ENCODE measurements at places on chromosomes 5 and 9.

- no peak for DNase-seq
These were observed 113.0 kb upstream of the ANKRD55 start for GRCh38 chr5:56346044-56346710.

GRCh38 chr9:93294011-93294410 is 110.1 kb downstream of the WNK2 start:
- no peak for DNase-seq

DNA sequence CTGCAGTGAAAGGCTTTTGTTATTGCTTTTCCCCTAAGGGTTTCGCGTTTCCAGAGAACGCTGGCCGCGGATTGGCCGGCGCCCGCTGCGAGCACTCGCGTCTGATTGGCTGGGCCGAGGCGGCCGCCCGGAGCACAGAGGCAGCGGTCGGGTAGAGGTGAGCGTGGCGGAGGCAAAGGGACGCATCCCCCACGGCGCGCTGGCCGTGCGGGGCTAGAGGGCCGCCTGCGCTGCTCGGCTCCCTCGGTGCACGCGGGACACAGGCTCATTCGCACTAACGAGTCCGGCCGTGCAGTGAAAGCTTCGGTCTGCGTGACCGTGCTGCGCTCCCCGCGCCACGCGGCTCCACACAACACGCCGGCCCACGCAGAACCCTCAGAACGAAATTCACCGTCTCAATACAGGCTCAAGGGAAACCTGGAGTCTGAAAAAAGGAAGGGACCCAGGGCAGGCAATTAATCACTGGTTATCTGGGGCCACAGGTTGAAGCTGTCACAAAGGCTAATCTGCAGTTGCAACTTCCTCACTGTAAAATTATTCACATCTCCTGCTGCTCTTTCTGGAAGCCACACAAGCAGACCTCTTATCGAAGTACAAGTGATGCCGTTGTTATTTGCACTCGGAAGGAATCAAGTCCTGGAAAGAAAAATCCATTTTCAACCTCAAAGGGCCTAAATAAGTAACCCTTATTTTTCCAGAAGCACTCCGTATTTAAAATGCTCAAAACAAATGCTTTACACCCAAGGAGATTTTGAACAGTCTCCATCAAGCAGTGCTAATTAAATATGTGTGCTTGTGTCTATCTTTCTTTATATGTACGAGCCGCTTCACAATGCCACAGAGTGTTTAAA is 94.6 kb downstream of the ZNF608 start:
- DNase-seq: peak; percentile 79

- peak; percentile 52 for DNase-seq
These were observed 564 bp downstream of the SLC25A25 start for GRCh38 chr9:128068386-128069205.

GRCh38 chr5:33721491-33722200 is 170.1 kb downstream of the ADAMTS12 start:
- no peak for DNase-seq

GRCh38 chr5:157994906-157995519 is 136.1 kb upstream of the CLINT1 start:
- peak; percentile 68 for DNase-seq

DNA sequence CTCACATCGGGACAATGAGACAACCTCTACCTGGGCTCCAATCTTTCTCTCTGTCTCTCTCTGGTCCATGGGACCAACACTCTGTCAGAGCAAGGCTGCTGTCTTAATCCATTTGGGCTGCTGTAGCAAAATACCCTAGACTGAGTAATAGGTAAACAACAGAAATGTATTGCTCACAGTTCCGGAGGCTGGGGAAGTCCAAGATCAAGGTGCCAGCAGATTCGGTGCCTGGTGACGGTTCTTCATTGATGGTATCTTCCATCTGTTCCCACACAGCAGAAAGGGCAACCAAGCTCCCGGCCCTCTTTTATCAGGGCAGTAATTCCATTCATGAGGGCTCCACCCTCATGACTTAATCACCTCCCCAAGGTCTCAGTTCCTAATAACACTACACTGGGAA is 61.3 kb upstream of the SPOCK1 start:
- DNase-seq: no peak

GRCh38 chr9:124553738-124554137 is 46.5 kb upstream of the NR5A1 start:
- DNase-seq: no peak

All from left lobe of liver (tissue), 2 donors.